ENCODE measurements at places on chromosomes 12 and 14.

- DNase-seq, result no peak
Measured at GRCh38 chr12:53798575-53798974, 46.8 kb upstream of the CISTR start.

DNA sequence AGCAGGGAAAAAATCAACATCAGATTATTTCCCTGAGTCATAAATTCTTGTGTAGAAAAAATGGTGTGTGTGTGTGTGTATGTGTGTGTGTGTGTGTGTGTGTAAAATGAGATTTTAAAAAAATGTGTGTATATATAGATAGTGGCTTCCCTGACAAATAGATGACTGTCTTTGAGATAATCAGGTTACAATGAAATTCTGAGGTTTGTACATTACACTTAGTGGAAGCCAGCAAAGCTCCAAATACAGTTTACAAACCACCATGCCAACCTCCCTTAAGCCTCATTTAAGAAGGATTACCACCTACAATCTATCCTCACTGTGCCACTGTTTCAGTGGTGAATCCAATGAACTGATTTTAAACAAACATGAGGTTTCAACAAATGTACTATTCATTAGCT lies 93.8 kb downstream of the MED13L start:
- DNase-seq, result no peak

DNA sequence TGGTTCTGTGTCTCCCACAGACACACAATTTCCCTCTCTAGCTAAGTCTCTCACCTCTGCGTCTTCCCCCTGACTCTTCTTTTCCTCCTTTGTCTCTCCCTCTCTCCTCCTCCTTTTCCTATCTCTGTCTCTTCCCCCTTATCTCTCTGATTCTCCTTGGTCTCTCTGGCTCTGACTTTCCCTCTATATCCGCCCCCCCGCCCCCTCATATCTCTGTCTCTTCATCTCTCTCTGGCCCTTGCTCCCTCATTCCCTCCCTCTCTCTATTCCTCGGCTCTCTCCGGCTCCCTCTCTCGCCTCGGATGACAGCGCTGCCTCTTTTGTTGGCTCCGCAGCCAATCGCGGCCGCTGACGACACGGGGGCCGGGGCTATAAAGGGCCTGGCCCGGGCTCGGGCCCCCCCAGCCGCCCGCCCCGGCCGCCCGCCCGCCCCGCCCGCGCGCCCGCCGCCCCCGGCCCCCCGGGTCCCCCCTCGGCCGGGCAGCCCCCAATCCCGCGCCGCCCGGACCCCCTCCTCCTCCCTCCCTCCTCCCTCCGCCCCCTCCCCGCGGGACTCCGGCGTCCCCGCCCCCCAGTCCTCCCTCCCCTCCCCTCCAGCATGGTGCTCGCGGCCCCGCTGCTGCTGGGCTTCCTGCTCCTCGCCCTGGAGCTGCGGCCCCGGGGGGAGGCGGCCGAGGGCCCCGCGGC lies at the start of gene GDF11:
Gene GDF11 (plus strand): TSS at position 404 of the 687 bp plus-strand sequence. CDS start 195 bp downstream, at position 599.
- peak; percentile 39 for DNase-seq

DNA sequence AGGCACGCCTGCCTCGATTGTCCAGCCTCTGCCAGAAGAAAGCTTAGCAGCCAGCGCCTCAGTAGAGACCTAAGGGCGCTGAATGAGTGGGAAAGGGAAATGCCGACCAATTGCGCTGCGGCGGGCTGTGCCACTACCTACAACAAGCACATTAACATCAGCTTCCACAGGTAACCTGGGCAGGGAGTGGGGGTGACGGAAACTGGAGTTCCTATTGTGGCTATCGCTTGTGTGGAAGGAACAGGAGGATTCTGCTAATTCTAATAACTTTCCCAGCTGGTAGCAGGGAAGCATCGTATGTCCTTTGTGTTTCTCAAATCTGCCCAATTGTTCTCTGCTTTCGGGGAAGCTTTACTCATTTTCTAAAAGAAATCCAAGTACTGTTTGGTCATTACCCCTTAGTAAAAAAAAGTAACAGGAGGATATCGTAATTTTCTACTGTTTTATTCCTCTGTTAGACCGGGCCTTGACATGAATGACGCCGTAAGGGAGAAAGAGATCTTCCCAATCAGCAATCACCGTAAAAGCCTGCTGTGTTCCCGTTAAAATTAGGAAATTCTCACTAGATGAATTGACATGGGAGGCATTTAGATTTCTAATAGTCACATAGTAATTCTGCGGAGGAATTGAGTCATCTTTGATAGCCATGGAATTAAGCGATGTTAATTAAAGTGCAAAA lies 449 bp downstream of the THAP2 start:
- DNase-seq, result no peak

- DNase-seq, result peak; percentile 82
Measured at GRCh38 chr12:106227641-106228319, 20.0 kb downstream of the CKAP4 start.

- DNase-seq, result no peak
Measured at GRCh38 chr14:93830753-93831461, 42.6 kb upstream of the PRIMA1 start.

DNA sequence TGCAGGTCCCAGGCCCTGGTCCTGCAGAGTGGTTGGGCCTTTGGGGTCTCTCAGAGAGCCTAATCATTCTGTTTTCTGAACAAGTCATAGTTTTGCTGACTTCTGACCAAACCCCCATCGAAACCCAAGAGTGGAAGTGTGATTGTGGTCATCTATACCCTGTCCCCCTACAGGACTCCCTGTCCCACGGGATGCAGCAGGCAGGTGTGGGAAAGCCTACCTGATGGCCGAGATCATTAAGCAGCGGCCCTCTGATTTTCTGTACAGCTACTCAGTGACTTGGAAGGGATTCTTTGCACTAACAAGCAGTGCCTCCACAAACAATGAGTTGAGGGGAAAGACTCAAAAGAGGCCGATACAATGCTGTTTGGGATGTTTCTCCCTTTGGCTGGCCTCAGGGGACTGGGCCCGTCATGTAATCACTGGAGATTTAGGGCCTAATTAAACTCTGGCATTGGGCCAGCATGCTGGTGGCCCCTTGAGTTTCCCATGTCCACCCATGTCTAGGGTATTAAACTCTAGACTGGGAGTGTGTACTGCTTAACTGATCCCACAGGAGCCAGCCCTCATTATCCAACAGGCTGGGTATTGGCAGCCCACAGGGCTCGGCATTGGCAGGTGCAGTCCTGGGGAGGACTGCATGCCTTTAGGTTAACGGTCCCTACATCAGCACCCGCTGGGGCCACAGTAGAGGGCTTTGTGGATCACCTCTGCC lies 192.8 kb downstream of the ZFP36L1 start:
- DNase-seq, result no peak

- no peak for DNase-seq
Measured at GRCh38 chr14:100111931-100112704, 46.9 kb downstream of the EVL start.

DNA sequence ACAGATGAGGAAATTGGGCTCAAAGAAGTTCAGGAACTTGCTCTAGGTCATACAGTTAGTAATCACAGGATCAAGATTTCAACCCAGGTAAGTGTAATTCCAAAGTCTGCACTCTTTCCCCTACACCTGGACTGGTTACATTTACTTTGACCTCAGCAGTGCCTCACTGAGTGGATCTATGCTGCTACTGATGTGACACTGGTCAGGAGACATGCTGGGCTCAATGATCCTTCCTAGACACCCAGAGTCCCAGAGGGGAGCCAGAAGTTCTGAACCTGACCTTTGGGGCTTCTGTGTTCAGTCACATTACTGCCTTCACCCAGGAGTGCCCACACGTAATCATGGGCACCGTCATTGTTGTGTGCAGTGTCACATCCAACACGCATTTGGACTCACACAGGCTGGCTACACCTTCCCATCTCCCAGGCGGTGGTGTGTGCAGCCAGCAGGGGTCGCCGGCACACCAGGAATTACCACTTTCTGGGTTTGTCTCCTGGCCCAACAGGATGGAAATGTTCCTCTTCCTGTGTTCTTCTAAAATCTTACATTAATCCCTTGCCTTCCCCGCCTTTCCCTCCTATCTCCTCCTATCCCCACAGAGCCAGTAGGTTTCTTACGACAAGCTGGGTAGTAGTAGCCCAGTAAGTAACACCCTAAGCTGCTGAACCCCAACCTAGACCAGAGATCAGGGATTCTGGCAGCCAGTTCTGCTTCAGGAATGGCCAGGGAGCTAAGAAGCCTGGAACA lies 25.6 kb downstream of the CALCOCO1 start:
- DNase-seq, result peak; percentile 42

DNA sequence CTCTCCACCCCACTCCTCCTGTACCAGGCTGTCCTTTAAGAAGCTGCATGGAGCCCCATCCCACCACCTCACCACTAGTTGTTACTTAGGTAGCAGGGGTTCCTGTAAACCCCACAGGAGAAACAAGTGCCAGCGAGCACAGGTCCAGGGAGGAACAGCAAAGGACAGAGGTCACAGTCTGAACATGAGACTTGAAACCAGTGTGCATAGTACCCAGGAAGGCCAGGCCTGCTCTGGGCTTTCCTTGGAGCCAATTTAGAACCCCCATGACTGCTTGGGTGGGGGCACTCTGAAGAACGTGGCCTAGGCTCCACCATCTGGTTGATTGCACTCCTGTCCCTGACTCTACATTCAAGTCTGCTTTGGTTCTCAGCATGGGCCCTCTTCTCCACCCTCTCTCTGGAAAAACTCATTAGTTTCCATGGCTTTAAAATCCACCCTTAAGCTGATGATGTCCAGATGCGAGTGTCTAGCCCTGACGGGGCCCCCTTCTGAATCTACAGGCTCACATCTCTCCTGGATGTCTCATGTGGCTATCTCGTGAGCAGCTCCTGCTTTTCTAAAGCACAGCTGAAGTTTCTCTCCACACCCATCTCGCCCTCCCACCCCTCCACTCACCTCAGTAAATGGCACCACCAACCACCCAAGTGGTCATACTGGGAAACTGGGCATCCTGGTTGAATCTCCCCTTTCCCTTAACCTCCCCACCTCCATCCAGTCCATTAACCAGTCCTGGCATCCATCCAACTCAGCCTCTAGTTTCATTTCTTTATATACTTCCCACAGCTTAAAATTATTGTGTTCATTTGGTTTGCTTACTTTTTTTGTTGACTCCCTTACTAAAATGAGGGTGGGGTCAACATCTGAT lies 8.4 kb downstream of the KRT3 start:
- no peak for DNase-seq
